ENCODE measurements at places on chromosomes 13 and 19.

DNA sequence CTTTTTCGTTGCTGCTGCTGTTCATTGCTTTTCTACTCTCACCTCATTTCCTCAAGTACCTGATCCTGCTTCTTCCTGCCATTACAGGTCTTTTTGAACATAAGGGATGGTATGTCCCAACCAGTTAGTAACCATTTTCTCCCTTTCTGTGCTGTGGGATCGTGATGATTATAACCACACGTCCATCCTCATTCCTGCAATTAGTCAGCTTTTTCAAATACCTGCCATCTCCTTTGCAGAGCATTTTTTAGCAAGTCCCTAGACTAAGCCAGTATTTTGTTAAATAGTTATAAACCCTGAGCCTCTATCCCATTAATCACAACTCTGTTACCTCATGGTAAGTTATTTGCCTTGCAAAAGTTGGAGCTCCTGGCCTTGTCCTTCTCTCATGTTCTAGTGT, 109.2 kb downstream of the FNDC3A start:
- DNase-seq: no peak

- peak; percentile 83 for DNase-seq
These were observed 5.6 kb downstream of the BCL3 start for GRCh38 chr19:44753932-44754749.

DNA sequence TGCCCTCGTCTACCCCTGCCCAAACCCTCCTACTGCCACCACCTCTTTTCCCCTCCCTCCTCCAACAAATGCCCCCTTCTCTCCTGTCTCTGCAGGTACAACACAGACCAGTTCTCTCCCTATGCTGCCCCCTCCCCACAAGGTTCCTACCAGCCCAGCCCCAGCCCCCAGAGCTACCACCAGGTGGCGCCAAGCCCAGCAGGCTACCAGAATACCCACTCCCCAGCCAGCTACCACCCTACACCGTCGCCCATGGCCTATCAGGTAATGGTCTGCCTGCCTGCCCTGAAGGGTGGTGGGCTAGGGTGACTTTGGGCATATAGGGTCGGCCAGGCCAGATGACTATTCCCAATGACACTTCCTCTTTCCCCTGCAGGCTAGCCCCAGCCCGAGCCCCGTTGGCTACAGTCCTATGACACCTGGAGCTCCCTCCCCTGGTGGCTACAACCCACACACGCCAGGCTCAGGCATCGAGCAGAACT, 6.5 kb upstream of the TIMM50 start:
- DNase-seq: peak; percentile 18

DNA sequence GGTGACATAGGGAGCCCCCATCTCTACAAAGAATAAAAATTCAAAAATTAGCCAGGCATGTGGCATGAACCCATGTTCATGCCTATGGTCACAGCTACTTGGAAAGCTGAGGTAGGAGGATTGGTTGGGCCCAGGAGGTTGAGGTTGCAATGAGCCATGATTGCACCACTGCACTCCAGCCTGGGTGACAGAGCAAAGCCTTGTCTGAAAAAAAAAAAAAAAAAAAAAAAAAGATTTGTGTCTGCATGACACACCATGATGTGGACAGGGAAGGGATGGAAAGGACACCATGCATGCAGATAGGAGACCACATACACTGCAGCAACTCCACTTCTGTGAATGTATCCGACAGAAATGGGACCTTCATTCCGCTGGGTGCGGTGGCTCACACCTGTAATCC, 34.0 kb upstream of the HOMER3 start:
- DNase-seq: peak; percentile 6

GRCh38 chr19:1222394-1222793, 15.4 kb downstream of the CBARP start:
- no peak for DNase-seq

DNA sequence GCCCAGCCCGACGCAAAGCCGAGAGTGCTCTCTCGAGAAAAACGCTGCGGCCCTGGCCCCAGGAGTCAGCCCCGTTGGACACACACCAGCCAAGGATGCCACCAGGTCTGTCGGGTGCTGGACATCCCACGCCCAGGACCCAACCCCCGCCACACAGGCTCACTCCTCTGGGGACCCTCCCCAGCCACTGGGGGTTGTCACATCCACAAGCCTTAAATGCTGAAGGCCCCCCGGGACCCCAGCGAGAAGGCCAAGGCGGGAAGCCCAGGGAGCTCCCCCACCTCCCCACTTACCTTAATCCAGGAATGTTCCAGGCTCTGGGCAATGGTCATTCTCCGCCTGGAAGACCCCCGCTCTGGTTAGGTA, 11.2 kb downstream of the DAPK3 start:
- DNase-seq: no peak

DNA sequence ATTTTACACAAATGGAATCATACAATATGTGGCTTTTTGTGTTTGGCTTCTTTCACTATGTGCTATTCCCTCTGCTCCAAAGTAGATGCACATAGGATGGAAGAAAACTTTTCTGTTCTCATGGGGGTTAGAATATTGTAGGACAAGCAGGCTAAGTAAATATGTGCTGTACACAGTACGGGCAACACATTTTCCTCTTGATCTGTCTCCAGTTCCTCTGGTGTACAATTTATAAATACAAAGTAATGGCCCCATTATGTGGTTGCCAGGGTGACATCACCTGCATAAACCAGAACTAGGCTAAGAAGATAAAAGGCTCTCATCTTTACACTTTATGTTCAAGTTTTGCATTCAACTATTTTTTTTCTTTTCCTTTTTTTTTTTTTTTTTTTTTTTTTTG, 41.0 kb upstream of the SOX21 start:
- DNase-seq: no peak

DNA sequence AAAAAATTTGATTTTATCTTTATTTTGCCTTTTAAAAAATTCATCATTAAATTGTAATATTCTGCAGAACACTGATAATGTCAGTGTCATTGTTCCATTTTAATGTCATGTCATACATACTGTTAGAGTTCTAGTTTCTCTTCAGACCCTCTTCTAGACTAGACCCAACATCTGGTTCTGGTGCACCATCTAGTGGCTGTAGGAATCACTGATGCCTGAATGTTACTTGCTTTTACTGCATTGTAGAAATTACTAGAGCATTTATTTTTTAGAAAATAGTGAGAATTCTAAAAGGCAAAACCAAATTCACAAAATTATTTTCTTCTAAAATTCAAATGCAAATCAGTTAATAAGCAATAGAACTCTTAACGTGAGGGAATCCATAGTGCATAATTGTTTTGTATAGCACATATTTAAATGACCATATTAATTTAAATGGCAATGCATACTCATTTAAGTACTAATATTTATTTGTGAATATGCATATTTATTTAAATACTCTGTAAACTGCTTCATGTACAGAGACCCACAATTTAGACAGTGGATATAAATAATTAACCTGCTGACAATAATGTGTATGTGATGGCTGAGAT, 425.7 kb downstream of the KLF12 start:
- peak; percentile 59 for DNase-seq

- no peak for DNase-seq
These were observed 163.3 kb downstream of the NUFIP1 start for GRCh38 chr13:44825953-44826352.

- DNase-seq: peak; percentile 74
These were observed 60.0 kb downstream of the TPT1 start for GRCh38 chr13:45280751-45281634.

DNA sequence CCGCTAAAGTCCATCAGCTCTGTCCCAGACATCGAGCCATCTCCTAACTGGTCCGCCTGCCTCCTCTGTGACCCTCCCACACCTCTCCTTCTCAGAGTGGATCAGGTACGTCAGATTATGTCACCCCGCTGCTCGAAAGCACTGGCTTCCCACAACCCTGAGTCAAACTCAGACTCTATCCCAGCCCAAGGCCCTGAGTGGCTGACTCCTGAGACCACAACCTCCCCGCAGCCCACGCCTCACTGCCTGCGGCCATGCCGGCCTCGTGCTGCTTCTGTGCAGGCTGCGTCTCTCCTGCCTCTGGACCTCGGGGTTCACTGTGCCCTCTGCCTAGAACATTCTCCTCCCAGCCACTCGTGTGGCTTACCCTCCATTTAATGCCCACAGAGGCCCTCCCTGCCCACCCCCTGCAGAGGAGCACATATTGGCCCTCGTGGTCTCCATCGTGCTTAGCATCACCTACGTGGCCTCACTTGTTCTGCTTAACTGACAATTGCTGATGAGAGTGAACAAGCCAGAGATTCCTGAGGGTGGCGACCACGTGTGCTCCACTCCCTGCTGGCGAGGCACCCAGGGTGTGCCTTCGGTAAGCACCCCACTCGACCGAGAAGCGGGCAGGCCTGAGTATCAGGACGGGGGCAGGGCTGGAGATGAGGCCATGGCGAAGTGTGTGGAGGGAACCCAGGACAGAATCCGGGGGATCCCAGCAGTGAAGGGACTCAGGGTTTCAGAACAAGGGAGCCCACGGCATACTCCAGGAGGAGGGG, 13.5 kb upstream of the FKRP start:
- no peak for DNase-seq

DNA sequence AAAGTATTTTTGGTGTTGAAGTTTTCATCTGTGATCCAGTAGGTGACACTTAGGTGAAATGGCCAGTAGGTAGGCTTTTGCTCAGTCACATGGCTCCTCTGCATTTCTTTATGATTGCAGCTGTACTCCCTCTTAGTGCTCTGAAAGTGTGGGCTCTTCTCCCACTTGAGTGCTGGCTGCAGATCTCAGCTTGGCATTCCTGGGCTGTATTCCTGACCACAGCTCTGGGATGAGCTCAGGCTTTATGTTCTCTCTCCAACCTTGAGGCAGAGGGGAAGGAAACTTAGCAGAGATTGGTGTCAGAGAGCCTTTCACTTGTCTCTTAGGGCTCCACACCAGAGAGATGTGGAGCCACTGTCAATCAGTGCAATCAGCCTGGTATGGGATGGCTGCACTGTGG, 254.3 kb downstream of the NDFIP2 start:
- peak; percentile 28 for DNase-seq

DNA sequence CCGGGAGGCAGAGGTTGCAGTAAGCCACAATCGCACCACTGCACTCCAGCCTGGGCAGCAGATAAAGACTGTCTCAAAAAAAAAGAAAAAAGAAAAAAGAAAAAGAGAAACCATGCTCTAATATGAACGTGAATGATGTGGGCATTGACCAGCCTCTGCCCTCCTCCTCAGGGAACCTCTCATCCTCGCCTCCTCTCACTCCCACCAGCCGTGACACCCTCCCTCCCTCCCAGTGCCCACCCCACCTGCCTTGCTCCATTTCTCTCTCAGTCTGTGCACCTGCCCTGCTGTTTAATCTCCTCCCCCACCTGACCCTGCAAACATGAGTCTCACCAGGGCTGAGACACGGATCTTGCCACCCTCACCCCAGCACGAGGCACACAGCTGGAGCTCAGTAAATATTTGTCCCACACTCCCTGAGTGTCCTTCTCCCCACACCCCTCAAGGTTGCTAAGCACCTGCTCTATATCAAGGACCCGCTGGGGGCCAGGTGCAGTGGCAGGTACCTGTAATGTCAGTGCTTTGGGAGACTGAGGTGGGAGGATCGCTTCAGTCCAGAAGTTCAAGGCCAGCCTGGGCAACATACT, 7.5 kb upstream of the BCAT2 start:
- DNase-seq: no peak

GRCh38 chr13:113320226-113320875, 23.3 kb downstream of the LAMP1 start:
- no peak for DNase-seq

DNA sequence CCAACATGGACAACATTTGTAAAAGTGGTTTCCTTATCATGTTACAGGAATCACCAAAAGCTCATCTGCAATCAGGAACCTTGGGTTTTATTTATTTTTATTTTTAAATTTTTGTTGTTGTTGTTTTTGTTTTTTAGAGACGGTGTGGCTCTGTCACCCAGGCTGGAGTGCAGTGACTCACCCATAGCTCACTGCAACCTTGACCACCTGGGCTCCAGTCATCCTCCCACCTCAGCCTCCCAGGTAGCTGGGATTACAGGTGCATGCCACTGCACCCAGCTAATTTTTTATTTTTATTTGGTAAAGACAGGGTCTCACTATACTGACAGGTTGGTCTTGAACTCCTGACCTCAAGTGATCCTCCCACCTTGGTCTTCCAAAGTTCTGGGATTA, 13.6 kb upstream of the SERP2 start:
- no peak for DNase-seq

DNA sequence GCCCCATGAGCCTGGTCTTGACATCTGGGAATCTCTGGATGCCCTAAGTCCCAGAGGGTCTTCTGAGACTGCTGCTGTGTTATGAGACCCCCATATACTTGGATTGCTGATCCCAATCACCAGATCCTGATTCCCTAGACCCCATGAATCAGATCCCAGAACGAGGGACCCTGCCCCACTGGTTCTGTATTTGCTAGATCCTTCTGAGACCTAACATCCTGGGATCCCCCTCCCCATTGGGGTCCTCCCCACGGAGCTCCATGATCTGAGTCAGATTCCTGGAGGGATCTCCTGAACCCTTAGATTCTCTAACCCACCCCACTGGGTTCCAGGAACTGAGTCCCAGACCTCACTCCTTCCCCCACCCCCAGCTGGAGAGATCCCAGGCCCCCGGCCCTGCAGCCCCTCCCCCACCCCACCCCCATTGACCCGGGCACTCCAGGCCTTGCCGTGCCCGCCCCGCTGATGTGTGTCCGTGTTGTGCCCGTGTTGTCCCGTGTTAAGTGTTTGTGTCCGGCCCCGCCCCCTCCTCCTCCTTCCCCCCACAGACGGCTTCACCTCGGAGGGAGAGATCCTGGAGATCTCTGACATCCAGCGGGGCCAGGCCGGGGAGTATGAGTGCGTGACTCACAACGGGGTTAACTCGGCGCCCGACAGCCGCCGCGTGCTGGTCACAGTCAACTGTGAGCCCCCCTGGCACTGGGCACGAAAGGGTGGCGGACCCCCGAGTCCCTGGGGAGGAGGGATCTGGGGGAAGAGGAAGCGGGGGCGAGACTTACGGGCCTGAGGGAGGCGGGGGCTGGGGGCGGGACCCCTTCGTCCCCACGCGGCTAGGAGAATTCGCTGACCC, 15.0 kb downstream of the IGLON5 start:
- DNase-seq: no peak

DNA sequence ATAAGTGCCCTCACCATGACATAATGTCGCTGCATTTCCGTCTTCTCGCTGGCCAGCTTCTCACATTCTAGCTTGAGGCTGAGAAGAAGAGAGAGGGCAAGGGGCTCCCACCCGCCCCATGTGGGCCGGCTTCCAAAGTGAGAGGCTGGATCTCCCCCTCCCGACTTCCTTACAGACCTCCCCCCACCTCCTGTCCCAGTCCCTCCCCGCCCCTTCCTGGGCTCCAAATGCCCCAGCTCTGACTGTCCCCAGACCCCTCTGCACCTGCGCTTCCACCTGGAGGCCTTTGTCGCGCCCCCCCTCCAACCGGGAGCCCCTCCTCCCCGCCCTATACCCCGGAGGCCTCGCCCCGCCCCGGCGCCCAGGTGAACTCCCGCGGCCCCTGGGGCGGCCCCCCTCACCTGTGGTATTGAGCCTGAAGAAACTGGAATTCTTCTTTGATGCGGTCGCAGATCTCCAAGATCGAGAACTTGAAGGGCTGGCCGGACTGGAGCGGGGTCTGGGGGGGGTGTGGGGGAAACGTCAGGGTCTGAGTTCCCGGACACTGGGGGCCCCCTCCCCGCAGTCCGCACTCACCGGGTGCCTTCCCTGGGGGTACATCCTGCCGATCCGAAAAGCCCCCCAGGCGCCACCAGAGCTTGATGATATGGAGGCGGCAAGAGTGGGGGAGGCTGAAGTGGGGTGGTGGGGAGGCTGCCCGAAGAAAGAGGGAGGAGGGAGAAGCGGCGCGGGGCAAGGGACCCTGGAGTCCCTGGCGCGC, 595 bp downstream of the TLE2 start:
- no peak for DNase-seq
